ENCODE measurements at places on chromosomes 3 and 15. TPM values are rescaled to one million over a fixed set of nuclear protein-coding genes. Genes with fewer than 3 reads are reported as not detected.

GRCh38 chr3:58519668-58520402 is 17.2 kb downstream of the ACOX2 start:
- no peak for DNase-seq

SAMMSON gene
- not detected for total RNA-seq

DNA sequence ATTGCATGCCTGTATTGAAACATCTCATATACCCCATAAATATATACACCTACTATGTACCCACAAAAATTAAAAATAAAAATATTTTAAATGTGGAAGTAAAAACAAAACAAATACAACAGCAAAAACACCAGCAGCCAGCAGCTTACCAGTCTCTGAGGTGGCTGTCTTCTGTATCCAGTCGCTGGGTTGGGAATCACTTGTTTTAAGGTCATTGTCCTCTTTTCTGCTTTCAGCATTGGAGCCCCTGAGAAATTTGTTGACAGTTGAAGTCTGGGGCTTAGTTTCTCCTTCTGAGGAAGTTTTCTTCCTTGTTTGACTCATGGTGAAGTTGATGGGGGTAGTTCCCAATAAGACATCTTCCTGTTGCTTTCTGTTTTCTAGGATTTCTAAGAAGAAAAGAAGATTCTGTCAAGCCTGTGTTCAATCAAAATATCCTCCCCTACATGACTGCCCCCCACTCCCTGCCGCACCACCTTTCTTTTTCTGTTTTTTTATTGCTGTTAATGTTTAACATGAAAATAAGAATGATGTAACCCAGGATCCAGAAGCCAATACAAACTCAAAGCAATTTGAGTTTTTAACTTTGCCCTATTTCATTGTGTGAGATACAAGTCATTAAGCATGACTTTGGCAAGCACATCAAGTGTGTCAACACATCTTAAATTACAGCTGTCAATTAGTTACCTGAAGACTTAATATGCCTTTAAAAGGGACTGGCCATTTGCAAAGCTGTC is at the start of gene LRRC31:
LRRC31 (minus strand) TSS at position 452 of the 737 bp plus-strand sequence; CDS start at position 324, 128 bp downstream.
- no peak for DNase-seq

GRCh38 chr15:98035577-98036010 is 75.1 kb downstream of the ARRDC4 start:
- no peak for DNase-seq

- no peak for DNase-seq
Measured at GRCh38 chr3:17235310-17235709, 350.6 kb downstream of the PLCL2 start.

GRCh38 chr3:30354513-30354912 is 251.9 kb upstream of the TGFBR2 start:
- no peak for DNase-seq

DNA sequence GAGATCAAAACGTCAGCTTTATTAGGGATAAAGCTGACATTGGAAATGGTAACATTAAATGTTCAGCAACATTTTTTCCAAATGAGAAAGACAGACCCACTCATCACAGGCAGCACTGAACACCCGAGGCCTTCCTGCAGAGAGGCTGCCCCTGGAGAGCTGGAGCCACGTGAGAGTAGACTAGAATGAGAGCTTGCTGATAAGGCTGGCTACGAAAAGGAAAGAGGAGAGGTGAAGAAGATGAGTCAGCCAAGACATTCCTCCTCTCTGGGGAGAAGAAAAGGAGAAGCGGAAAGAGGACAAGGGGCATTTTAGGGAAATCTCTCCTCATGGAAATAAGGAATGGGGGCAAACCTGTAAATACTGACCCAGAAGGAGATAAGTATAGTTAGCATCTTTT is 7.3 kb downstream of the CYP19A1 start:
- no peak for DNase-seq

CORO2B gene
- total RNA-seq, result 0.19 TPM

DNA sequence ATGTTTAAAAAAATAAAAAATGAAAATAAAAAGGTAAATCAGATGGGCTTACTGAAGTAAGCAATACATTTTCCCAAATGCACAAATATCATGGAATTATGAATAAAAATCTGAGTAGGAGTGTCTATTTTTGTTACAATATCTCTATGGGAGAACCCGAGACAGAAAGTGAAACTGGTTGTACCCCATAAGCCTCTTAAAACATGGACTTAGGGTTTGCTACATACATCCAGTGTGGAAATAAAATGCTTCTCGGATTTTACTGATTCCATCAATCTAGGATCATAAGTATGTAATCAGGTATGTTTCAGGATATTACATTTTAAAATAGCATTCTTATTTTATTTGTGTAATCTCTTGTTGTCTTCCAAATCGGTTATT is 177.8 kb upstream of the CDIN1 start:
- DNase-seq, result no peak

Data from activated CD4-positive, alpha-beta memory T cell treated with anti-CD3 and anti-CD28 coated beads for 36 hours (primary cell).